ENCODE measurements at places on chromosomes 3 and 15. TPM values are rescaled to one million over a fixed set of nuclear protein-coding genes. Genes with fewer than 3 reads are reported as not detected.

- H3K4me3 ChIP-seq = no peak overlapping the region
- peak; percentile 49 for DNase-seq
- no peak overlapping the region for H3K27ac ChIP-seq
- H3K27me3 ChIP-seq = peaks cover 69% of the 10 kb centered on the region
Measured at GRCh38 chr3:140441006-140441405, 236.9 kb upstream of the TRIM42 start.

DNA sequence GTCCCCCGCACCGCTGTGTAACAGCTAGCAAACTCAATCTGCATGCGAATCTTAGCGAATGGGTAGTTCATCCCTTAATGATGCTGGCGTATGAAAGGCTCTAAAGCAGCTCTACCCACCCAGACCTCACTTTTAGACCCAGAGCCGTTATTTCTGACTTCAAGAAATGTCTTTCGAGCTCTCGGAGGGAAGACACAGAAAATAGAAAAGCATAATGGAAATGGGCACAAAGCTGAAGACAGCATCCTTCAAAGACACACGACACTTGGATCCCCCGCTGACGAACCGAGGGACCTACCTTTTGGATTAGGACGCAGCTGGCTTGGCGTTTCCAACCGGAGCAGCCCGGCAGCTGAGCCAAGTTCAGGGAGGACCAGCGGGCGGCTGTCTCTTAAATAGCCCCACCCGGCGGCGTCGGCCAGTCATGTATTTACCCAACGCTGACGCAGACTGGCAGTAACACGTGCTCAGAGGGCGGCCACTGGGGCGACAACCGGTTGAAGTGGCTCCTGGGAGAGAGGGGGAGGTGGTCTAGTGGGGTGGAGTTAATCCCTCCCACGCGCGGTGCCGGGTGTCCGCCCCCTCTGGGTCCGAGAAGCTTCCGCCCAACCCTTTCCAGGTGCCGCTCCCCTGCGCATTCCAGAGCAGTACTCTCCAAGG lies 1.5 kb downstream of the CCK start:
- H3K27me3 ChIP-seq = peaks cover 63% of the 10 kb centered on the region
- no peak overlapping the region for H3K27ac ChIP-seq
- DNase-seq = peak; percentile 47
- H3K4me3 ChIP-seq = peak overlapping the region; percentile 15
- no peaks in the 10 kb centered on the region for H3K4me1 ChIP-seq

- H3K4me3 ChIP-seq = no peak overlapping the region
- no peak overlapping the region for H3K27ac ChIP-seq
- H3K27me3 ChIP-seq = no peaks in the 10 kb centered on the region
- peaks cover 3% of the 10 kb centered on the region for H3K36me3 ChIP-seq
- no peaks in the 10 kb centered on the region for H3K4me1 ChIP-seq
Measured at GRCh38 chr15:31346367-31347066, 19.9 kb downstream of the KLF13 start.

The ZKSCAN7 gene
- 0.39 TPM for total RNA-seq

The ADAMTS9 gene
- 63.3 TPM for total RNA-seq

GRCh38 chr15:58628206-58628947 lies 121.1 kb downstream of the ADAM10 start:
- DNase-seq = no peak
- H3K27me3 ChIP-seq = no peaks in the 10 kb centered on the region
- peak overlapping the region; percentile 85 for H3K27ac ChIP-seq
- peaks cover 30% of the 10 kb centered on the region for H3K36me3 ChIP-seq

The ZPLD1 gene
- total RNA-seq = 0.64 TPM
